ENCODE measurements at places on chromosomes 7 and 10.

GRCh38 chr10:5584895-5585516 lies 60.2 kb downstream of the CALML3 start:
- DNase-seq, result no peak

DNA sequence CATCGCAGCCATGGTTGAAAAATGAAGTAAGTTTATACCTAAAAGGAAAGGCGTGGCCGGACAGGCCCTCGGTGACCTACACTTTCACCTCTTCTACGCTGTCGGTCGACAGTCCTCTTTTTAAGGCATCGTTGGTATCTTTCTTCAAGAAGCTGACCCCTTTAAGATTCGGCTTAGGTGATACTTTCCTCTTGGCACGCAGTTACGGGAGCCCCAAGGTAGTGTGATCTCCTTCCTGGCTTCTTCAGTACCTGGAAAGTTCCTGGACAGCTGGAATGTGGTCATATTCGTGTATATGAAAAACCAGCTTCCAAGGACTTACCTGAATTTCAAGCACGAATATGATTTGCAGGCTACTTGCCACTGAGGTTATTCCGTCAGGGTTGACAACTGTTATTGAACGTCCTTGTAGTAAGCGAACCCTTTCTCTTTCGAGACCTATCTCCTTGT lies 885 bp upstream of the SYPL1 start:
- DNase-seq, result no peak

GRCh38 chr10:72875250-72876055 lies 18.1 kb upstream of the OIT3 start:
- no peak for DNase-seq

DNA sequence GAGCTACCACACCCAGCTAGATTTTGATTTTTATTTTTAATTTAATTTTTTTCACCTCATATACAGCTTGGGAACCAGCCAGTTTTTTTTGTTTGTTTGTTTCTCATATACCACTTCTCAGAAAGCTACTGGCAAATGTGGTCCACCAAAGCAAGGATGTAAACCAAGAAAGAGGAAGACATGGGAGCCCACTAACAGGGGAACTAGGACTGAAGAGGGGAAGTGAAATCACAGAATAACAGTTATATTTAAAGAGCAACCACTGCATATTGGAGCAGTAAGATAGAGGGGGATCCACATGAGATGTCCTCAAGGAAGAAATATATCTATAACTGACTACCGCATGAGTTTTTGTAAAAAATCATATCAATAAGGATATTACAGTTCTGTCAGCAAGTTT lies 10.5 kb downstream of the CPVL start:
- no peak for DNase-seq

DNA sequence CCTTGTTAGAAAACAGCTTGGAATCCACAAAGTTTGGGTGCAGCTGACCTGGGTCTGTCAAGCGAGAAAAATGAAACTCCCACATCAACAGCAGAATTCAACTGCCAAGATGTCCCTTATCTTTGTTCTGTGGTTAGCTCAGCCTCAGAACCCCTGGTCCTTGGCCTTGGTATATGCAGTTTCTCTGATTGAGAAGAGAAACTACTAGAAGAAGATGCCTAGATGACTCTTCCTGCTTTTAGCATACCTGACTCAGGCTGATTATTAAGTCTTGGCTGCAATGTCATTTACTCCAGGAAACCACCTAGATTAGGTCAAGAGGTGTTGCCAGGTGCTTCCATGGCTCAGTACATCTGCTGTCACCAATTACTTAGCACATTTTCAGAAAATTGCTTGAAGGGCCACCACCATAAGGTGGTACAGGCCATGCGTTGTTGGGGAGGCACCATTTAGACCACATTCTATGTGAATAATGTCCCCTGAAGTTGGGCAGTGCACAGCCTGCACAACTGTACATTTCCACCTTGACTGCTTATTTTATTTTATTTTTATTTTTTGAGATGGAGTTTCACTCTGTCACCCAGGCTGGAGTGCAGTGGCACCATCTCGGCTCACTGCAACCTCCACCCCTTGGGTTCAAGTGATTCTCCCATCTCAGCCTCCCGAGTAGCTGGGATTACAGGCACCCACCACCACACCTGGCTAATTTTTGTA lies 59.4 kb upstream of the ZNF438 start:
- DNase-seq, result no peak

DNA sequence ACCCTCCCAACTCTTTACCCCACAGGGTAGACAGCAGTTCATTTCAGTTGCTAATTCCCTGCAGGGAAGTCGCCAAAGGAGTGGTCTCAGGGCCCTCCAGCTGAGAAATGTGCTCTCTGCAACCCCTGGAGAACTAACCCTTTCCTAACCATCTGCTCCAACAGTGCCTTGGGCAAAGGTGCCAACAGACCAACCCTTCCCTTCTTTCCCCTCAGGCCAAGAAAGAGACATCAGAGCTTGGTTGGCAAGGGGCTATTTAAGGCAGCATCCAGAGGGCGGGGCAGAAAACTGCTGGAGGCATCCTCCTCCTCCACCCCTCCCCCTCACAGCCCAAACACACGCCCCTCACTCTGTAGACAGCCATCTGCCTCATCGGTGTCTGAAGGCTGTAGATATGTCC lies 1.7 kb downstream of the SORBS1 start:
- no peak for DNase-seq

GRCh38 chr7:7414791-7415603 lies 120.7 kb downstream of the COL28A1 start:
- DNase-seq, result no peak

DNA sequence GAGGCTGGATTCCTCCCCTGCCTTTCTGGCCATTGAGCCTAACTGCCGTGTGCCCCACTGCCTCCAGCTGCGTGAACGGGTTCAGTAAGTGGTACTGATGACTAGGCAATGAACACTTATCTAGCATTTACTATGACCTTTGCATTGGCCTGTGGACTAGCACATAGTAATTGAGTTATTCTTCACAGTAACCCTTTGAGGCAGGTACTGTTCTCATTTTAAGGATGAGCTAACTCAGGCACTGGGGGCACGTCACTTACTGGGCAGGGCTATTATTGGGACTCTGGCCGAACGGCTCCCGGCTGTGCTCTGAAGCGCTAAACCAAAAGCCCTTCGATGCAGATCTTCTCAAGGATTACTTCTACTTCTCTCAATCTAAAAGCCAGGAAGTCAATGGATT lies 38.3 kb downstream of the WIPF3 start:
- no peak for DNase-seq
